ENCODE measurements at places on chromosomes 12 and 14.

- no peak for DNase-seq
Measured at GRCh38 chr12:118959985-118960560, 21.3 kb upstream of the SRRM4 start.

GRCh38 chr12:130537051-130537450 is 179.0 kb downstream of the RIMBP2 start:
- no peak for DNase-seq

DNA sequence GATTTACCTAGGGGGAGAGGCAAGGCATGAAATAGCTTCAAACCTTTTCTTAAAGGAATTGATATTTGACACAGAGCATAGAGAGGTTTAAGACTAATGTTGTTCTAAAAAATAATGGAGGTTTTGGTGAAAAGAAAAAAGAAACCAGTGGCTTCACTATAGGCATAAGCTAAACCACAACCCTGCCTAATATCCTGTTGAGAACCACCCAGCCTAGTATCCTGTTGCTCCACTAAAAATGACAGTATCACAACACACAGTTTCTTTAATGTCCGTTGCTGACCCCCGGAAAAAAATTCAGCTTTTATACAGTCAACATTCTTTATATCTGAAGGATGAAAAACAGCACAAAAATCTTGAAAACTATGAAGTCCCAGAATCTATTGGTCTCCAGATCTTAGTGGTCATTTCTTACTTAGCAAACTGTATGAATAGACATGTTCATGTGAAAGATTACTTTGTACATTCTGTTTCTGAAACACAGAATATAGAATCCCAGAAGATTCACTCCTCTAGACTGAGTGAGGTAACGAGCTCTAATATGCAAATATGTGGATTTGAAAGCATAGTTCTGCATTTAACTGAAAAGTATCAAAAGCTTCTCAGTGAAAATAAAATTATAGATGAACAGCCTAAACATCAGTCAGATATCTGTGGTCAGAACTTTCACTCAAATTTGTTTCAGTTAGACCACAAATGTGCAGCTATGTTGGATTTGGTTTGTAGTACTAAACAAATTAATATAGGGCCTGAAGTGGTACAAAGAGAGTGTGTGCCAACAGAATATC is 40.5 kb downstream of the GALC start:
- DNase-seq: no peak

DNA sequence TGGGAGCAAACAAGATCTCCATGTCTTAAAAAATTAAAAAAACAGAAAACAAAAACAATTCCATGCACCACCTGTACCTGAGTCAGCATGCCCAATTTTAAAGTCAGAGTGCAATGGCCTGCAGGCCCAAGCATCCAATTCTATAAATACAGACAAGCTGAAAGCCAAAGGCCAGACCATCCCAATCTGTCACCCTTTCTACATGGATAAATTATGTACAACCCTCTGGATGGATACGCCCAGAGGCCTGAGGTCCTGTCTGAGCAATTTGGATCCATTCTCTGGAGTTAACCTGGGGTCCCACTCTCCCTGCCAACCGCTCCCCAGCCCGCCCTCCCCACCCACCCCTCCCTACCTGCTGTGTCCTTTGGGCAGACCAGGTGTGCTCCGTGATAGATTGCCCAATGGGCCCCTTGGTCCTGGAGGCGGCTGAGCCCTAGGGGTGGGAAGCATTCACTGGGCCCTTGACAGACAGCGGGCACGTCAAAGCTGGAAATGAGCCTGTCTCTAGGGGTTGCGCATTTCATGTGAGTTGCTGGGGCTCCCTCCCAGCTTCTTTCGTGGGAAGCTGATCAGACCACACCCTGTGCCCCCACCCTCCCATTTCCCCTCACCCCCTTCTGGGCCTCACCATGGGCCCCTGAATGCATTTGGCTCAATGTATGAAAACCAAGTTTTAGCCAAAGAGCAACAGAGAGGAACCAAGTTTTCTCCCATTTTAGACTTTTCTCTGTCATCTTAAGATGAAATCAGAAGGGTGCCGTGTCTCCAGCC is 171.3 kb downstream of the BCL11B start:
- no peak for DNase-seq

DNA sequence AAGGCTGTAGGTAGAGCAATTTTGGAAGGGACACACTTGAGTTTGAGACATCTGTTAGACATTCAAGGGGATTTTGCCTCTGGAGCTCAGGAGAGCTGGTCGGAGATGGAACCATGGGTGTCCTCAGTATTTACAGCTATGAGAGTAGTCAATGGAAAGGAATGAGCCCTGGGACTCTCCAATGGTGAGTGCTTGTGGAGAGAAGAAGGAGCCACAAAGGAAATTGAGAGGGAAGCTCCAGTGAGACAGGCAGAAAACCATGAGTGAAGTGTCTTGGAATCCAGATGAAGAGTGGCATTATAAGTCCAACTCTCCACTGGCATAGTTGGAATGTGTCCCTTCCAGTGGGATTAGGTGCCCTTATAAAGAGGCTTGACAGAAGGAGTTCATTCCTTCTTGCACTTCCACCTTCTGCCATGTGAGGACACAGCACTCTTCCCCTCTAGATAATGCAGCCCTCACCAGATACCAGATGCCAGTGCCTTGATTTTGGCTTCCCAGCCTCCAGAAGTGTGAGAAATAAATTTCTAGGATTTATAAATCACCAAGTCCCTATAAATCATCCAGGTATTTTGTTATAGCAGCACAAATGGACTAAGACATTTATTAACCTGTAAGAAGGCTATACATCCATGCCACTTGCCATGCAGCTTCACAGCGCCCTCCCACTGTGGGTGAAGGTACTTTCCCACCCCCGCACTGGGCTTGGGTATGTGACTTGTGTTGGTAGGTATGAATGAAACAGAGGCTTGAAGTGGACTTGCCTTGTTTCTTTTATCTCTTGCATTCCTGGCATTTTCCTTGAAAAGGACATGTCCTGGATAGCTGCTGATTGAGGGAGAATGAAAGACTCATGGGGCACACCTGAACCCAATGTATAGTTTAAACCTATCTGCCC is 27.3 kb downstream of the LLPH start:
- no peak for DNase-seq

- no peak for DNase-seq
Measured at GRCh38 chr14:31993521-31993951, 83.6 kb upstream of the ARHGAP5 start.

- no peak for DNase-seq
Measured at GRCh38 chr14:81981307-81981675, 447.6 kb upstream of the SEL1L start.

DNA sequence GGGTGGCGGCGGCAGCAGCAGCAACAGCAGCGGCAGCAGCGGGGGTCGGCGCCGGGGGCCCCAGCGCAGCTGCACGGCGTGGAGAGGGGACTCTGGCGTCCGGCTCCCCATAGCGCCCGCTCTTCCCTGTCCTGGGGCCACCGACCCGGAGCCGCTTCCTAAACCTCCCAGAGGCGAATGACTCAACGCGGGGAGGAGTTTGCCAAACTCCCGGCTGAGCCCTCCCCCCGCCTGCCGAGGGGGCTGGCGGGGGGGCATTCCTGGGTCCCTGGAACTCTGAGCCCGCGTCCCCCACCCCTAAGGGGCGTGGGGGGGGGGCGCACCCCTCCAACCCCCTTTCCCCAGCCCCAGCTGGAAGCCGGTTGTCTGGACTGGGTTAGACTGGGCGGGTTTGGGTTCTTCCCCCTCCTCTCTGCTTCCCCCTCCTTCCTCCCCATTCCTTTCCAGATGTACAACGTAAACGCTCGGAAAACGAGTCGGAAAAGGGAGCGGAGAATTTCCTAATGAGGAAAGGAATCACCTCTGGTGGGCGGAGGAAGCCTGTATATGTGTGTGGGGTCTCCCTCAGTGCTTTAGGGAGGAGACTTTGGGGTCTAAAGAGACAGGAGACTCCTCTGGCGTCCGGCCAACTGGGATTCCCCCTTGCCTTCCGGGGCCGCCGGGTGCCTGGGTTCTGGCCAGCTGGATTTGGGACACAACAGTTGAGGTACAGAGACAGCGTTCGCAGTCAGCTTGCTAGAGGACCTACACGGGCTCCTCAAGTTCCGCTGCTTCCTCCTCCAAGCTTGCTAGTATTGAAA is at the start of gene ITGA5:
Gene ITGA5 (minus strand): TSS at position 179 of the 800 bp plus-strand sequence. CDS start 68 bp downstream, at position 111.
- DNase-seq: peak; percentile 88

GRCh38 chr12:98492580-98493140 is 22.7 kb upstream of the TMPO start:
- no peak for DNase-seq

DNA sequence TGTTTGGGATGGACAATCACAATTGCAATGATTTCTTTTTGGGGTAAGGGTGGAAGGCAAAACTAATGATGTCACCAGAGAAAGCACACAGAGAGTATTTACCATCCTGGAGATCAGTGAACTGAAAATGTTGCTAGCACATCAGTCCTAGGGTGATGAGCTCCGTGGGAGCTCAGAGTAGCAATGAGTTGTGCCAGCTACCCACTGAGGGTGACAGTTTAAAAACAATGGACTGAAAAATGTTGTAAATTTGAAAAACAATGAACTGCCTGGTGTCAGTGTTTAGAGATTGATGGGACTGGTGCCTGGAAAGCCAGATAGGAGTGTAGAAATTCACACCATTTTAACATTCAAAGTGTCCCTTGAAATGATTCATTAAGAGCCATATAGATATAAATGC is 198.5 kb downstream of the ATP23 start:
- DNase-seq: no peak

GRCh38 chr12:130200445-130200844 is 38.2 kb downstream of the FZD10 start:
- DNase-seq: no peak

GRCh38 chr12:24991209-24992049 is 42.5 kb upstream of the BCAT1 start:
- DNase-seq: no peak

- no peak for DNase-seq
Measured at GRCh38 chr12:44847888-44848702, 28.0 kb downstream of the NELL2 start.

GRCh38 chr14:69625299-69626131 is 14.1 kb downstream of the SUSD6 start:
- peak; percentile 84 for DNase-seq

DNA sequence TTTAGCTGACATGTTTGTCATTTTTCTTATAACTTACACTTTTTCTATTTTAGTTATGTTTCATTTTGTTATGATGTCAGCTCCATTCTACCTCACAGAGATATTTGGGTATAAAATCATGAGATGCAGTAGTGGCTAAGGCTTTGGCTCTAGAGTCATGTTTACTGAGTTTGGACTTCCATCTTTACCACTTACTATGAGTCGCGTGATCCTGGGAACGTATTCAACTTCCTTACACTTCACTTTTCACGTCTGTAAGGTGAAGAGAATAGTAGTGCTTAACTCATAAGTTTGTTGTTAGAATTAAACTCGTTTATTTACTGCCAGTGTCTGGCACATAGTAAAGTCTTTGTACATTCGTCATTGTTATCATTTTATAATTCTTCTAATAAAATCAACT is 126.3 kb downstream of the ERC1 start:
- DNase-seq: no peak

DNA sequence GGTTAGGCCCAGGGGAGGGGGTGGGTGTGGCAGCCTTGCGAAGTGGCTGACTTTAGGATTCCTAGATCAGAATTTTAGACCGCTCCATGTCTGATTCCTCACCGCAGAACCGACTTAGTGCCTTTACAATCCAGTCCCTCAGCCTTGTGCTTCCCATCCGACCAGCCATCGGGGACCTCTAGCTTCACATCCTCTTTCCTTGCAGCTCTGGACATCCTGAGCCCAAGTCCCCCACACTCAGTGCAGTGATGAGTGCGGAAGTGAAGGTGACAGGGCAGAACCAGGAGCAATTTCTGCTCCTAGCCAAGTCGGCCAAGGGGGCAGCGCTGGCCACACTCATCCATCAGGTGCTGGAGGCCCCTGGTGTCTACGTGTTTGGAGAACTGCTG is 557 bp downstream of the COPS7A start:
- DNase-seq: no peak

GRCh38 chr12:11652351-11653040 is 3.0 kb downstream of the ETV6 start:
- DNase-seq: peak; percentile 36

DNA sequence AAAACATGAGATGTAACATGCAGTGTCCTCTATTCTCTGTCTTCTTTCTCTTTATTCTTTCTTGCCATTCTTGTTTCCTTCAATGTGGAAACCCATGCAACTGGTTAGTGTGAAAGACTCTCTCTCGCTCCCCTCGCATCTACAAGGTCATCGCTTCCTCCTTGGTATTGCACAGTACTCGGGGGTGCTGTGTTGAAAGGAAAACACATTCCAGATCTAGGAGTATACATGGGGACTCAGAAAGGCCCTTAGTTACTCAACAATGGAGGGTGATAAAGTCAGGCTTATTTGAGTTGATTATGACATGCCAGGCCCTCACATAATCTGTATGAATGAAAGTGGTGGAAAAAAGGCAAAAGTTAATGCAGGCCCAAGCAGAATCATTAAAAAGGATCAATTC is 75.5 kb upstream of the OVCH1 start:
- no peak for DNase-seq

- no peak for DNase-seq
Measured at GRCh38 chr12:42410340-42410739, 84.4 kb downstream of the PPHLN1 start.

- DNase-seq: no peak
Measured at GRCh38 chr14:103241531-103241930, 92.5 kb upstream of the EIF5 start.

- no peak for DNase-seq
Measured at GRCh38 chr12:93895089-93895445, 217.9 kb downstream of the CRADD start.

DNA sequence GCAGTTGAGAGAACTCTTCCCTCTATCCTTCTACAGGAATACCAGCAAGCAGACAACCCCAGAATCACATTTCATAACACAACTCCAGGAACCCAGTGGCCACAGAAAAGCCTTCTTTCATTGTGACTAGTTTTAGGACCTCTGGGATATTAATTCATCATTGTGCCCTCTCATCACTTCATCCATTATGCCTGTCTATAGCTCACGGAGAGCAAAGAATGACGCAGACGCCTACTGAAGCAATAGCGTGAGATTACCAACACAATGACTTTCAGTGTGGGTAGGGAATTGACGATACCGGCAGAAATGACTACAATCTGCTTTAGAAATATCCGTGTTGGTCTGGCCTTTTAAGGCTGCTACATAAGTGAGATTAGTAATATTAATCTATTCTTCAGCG is 158.1 kb upstream of the FOXG1 start:
- no peak for DNase-seq

GRCh38 chr12:57754411-57755193 is at the start of gene MARCHF9:
MARCHF9 (plus strand) TSS chr12:57755103; CDS start chr12:57755529, 426 bp downstream.
- DNase-seq: peak; percentile 62

DNA sequence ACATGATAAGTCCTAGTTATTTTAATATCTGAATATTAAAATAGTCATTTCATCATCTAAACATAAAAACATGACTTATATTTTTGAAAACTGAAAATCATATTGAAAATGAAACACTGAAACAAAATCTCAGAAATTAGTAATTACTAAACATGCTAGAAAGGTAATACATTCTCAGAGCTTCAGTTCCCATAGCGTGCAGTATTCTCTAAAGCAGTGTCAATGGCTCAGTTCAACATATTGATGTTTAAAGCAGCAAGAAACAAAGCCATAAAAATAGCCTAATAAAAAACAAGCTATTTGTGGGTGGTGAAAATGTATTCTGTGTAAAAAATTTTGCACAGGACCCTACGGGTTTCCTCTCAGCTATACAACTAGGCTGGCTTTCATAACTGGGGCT is 1337.4 kb downstream of the FSCB start:
- DNase-seq: no peak

GRCh38 chr14:70847406-70848090 is 38.2 kb upstream of the MAP3K9 start:
- DNase-seq: no peak
